Activated T-helper 1 cell treated with Interleukin-2 at 50 U/mL for 16 hours (primary cell): ENCODE measurements at places on chromosomes 5 and 9.

GRCh38 chr5:175921061-175921730, 46.9 kb downstream of the THOC3 start:
- DNase-seq, result no peak

DNA sequence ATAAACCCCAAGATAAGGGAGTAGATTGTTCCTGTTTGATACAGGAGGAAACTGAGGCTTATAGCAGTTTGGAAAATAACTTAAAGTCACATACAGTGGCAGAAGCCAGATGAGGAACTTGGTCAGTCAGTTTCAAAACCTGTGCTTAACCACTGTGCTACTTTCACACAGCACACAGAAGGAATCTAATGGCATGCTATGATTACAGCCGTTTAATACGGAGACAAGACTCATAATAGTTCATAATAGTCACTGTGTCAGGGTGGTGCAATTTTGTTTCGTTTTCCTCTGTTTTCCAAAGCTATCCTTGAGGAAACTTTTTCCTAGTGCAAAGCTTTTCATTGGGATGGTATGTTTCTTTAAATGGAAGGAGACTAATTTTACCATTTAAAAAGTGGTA, 112.3 kb downstream of the GCNT1 start:
- DNase-seq, result no peak

DNA sequence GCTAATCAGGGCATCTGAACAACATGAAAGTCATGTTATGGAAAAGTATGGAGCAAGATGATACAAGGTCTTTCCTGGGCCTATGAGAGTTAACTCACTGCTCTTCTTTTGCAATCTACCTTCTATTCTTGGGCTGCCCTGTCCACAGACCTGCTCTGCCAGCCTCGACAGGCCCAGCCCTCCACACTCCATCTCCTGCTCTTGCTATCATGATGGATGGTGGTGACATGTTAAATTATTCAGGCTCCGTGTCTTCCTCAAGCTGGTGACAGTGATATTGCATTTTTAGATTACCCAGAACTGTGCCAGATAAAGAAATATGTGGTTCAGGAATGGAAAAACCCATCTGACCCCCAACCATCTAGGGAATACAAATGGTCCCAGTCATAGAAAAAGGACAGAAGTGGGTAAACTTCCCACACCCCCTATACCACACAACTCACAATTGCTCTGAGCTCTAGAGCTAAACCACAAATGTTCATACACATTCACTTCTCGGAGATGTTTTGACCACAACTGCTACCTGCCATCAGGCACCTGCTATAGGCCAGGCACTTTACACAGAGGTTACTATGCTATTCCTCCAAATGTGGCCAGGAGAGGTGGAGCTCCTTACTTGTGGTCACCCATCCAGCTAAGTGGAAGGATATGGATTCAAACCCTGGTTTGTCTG, 311.3 kb downstream of the ASTN2 start:
- DNase-seq, result no peak

DNA sequence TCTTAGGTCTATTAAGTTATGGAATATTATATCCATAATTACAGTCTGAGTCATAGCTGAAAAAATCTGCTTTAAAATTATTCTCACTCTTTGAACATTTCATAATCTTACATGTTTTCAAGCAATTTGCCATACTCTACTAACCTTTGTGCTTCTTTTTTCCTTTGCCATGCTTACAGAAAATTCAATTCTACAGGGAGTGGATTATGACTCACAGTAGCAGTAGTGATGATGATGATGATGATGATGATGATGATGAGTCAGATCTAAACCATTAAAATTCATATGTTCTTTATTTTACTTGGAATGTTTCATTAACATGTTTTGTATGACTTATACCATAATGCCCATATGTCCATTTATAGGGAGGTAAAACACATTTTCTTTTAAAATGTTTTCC, 207.1 kb downstream of the VPS13A start:
- no peak for DNase-seq

DNA sequence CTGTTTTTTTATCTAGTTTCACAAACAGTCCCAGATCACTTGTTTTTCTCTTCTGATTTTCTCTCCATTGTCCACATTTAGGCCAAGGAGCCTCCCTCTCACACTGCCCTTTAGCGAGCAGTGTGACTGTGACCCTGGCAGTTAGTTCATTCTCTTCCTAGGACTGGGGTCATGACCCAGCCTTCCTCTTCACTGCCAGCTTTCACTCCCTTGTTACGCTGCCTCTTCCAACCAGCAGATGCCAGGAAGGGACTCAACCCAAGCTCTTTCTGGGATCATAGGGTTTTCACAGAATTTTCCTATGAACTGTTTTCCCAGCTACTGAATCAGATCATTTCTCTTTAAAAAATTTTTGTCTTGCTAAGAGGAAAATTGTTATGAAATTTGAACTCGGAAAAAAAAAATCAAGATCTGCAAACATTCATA, 70.9 kb downstream of the LMNB1 start:
- no peak for DNase-seq
